ENCODE measurements at places on chromosomes 6 and 20.

GRCh38 chr6:161761966-161762365, 488.1 kb upstream of the AGPAT4 start:
- DNase-seq: no peak

DNA sequence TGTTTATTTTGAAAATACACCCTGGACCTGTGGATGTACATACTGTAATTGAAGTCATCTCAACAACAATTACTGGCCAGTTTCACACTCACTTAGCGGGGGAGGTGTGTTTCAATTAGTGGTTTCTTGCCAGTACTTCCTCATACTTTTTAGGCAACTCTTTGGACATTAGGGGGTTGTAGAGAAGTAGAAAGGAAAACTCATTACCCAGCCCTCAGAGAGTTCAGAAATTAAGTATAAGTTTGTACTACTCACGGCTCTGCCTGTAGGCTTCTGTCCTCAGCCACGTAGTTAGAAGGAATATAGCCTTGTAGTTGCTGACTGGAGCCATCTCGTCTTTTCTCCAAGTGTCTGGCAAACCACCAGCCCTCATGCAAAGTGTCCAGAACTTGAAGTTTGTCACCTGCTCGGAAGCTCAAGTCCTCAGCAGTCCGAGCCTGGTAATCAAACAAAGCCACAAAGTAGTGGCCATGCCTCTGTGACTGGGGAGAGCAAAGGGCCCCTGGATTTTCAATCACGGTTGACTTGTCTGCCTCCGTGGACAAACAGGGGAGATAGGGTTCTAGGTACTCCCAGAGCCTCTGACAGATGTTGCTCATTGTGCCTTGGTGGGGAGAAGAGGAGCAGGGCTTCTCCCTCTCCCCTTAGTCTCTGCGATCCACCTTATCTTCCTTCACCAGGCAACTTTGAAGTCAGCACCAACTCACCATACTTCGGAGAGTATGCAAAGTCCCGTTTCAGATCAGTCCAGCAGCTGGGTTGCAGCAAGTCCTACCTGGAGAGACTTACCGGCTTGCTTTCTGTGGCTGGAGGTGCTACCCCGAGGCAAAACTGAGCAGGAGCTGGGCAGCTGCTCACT, 749 bp downstream of the FRK start:
- no peak for DNase-seq

GRCh38 chr6:30816791-30817739, 67.3 kb upstream of the DDR1 start:
- DNase-seq: peak; percentile 57

DNA sequence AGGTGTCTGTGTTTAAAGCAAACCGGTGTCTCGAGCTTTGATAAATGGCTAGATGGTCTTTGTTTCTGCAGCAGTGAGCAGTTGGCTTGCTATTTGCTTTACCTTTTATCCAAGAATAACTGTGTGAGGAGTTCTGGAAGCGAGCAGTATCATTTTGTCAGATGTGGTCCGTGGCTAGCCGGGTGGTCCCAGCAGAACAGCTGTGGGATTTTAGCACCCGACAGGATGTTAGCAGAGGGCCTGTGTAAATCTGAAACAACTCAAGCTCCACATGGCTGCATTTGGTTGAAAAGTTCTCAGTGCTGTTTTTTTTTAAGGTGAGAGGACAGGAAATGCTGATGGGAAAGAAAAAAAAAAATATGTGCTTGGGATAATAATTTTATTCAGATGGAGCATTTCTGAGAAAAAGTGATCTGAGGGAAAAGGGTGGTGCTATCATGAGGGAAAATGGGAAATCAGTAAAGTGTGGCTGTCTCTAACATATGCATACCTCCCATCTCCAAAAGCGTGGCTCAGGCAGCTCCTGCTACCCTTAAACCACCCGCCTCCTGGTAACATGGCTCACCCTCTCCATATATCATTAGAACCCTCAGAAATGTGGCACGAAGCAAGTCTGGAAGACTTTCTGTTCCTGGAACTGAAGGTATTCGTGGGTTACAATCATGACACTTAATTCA, 215.4 kb downstream of the TSHZ2 start:
- no peak for DNase-seq

- DNase-seq: no peak
Observed at GRCh38 chr20:2207770-2208097, 88.1 kb upstream of the TGM3 start.

DNA sequence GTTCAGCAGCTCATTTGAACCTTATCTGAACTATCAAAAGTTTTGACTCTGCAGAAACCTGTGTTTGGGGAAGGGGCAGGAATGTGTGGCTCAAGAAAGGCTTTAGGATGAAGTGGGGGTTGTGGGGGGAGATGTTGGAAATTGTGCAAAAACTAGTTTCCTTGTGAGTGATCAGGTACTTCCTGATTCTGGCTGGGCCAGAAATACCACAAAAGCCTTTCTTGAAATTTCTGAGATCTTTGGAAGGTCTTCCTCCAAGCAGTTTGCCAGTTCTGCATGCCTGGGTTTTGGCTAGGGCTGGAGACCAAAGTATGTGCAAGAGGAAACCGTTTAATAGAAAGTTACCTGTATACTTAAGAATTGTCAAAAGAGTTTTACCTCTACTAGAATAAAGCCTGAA, 116.6 kb downstream of the BMP2 start:
- DNase-seq: no peak

DNA sequence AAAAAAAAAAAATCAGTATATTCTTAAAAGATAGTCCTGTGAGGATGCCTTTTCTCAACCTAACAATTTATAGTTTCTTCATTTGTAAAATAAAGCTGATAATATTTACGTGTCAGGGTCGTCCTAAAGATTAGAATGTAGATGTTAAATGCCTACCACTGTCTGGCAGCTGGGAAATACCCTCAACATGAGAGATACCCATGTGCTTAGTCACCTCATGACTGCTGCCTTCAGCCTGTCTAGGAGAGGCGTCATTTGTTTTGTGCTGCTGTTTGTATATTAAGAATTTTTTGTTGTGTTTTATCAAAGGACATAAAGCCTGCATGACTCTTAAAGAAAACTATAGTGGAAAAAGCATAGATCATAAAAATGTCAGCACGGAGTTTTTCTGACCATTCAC, 9.5 kb downstream of the FAM120B start:
- no peak for DNase-seq

DNA sequence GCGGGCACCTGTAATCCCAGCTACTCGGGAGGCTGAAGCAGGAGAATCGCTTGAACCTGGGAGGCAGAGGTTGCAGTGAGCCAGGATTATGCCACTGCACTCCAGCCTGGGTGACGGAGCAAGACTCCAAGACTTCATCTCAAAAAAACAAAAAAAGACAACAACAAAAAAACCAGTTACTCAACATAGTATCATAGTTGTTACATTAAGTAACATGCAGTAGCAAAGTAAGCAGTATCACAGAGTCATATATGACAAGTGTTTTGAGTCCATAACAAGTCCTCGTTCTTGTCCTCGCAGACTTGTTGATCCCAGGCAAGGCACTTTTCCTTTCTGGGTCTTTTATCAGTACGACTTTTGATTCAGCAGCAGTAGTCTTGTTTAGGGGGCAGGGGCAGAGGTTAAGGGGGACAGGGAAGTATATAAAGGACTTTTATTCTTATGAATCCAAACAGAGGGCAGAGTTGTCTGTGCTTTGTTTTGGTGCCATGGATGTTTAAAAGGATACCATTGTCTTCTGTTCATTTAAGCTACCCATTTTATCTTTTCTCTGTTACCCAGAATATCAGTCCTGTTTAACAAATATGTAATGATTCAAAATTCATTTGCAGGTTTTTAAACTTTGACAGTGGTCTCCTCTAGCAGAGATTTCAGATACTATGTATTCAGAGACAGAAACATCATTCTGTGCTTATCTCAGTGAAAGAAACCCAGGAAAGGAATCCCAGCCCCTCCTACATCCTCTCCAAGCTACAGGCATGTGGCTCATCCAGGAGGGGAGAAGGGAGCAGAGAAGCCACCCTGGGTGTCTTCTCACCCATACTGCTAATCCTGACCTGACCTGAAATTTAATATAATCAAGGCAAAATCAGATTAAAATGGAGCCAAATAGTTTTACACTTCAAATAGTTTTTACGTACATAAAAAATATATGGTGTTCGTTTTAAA, 137.9 kb upstream of the EDN1 start:
- DNase-seq: no peak

GRCh38 chr20:60950561-60950960, 301.5 kb upstream of the CDH4 start:
- no peak for DNase-seq

GRCh38 chr6:116605935-116606334, 10.3 kb upstream of the RSPH4A start:
- DNase-seq: no peak

- no peak for DNase-seq
Observed at GRCh38 chr6:145699462-145699861, 35.9 kb downstream of the EPM2A start.

GRCh38 chr20:43923322-43923721, 8.7 kb downstream of the TOX2 start:
- DNase-seq: no peak

- DNase-seq: no peak
Observed at GRCh38 chr6:68333442-68333841, 301.6 kb upstream of the ADGRB3 start.

DNA sequence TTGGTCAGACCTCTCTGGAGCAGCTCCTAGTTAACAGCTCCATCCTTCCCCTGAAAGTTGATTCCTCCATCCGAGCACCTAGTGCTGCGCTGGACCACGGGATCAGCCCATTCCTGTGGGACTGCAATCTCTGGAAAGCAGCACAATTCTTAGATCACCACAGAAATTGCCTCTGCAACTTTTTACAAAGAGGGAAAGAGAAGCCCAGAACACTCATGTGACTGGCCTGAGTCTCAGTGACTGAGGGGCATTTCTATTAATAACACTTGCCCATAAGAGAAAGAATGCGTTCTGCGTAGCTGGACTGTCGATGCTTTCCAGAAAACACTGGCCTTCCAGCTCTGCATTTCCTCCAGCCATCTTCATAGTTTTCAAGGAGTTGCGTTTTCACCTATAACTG, 18.3 kb downstream of the MPC1 start:
- DNase-seq: no peak

GRCh38 chr20:17605131-17605660, 35.3 kb downstream of the DSTN start:
- no peak for DNase-seq

DNA sequence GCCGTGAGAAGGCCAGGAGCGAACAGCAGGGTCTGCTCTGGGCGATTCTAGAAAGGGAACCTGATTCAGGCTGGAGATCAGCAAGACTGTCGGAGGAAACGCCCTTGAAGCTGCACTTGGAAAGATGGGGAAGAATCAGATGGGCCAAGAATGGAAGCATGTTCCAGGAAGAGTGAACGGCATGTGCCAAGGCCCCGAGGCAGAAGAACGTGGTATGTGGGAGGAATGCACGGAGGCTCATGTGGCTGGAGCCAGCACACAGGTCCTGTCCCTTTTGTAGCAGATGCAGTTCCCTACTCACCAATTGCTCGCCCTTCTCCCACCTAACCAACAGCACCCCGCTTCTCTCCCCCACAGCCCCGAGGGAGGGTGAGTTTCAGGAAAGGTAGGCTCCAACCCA, 180.6 kb downstream of the TFAP2C start:
- no peak for DNase-seq

DNA sequence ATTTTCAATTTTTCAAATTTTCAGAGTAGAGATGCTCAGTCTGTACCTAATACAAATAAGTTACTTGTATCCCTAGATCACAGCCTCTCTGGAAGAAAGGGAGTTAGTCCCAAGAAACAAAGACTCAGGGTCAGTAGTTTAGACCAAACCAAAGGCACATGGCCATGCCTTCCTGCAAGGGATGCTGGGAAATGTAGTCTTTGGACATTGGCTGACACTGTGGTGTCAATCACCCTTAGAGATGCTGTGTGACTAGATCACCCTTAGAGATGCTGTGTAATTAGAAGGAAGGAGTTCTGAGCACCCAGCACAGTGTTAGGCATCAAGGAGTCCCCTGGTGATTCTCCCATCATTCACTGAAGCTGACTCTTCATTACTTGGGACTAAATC, 202.1 kb downstream of the NFATC2 start:
- no peak for DNase-seq
